ENCODE measurements at places on chromosomes 7 and 10.

DNA sequence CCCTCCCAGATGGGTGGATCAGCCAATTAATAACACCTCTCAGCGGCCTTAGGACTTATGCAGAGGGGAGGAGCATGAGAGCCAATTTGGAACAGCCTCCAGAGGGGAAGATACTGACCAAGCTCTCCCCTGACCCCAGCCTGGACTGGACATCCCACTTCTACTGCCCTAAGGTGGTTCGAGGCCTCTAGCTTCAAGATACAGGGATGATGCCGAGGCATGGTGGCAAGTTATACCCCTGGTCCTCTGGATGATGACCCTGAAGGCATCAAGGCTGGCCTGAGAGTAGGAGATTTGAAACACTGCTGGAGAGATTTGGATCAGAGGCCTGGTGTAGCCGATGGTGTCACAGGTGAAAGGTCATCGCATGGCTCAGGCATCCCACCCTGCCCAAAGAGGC is 3.2 kb downstream of the CDH23 start:
- no peak for DNase-seq

DNA sequence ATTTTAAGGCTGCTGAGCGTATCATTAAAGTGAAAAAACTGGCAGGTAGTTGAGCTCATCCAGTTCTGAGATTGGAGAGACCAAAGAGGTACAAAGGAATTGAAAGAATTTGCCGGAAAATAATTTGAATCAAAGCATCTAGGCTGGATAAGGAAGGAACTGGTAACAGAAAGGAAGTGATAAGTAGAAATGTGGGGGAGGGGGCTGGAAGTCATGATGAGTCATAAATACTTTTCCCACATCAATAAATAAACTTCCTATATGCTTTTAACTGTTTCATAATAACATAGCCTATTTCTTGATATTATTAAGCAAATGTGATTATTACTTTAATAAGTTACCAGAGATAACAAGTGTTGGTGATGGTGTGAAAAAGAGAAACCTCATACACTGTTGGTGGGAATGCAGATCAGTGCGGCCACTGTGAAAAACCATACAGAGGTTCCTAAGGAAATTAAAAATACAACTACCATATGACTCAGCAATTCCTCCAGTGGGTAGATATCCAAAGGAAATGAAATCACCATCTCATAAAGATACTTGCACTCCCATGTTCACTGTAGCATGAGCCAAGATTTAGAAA is 27.0 kb downstream of the ZNF438 start:
- DNase-seq, result no peak

GRCh38 chr10:79932841-79933379 is 16.0 kb downstream of the SFTPD start:
- no peak for DNase-seq

DNA sequence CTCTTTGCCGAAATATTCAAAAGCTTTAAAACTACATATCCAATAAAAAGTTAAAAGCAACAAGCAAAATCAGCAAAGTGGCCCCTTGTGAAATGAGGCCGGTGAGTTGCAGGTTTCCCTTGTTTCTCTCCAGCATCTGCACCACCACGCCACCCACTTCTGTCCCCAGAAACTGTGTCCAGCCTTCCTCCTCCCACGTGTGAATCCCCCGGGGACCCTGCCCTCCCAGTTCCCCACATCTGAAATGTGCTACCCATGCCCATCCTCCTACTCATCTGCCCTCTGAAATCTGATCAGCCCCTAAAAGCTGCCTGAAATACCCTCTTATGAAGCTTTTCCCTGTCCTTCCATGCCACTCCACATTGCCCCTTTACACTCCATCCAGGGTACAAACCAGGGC is 3.8 kb downstream of the ALOX5 start:
- DNase-seq, result no peak

DNA sequence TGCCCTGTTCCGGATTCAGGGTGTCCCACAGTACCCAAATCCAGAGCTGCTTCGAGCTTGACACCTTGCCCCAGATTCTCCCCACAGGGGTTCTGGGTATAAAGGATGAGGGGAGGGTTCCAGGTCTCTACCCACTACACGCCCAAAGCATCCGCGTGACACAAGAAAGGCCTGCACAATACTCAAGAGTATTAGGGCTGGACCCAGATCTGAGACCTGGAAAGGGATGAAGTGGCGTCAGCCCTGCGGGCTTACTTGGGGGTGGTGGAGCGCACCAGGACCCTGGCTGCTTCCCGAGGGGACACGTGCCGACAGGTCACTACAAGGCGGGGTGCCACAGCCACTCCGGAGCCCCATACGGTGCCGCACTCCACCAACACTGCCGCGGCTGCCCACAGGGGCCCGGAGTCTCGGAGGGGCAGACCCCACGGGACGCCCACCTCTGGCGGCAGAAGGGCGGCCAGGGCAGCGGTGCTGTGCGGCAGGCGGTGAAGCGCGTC is 1.3 kb downstream of the TYSND1 start:
- DNase-seq, result no peak

- no peak for DNase-seq
Observed at GRCh38 chr7:32026083-32026425, 44.2 kb downstream of the PDE1C start.

- DNase-seq, result no peak
Observed at GRCh38 chr7:79822620-79823240, 311.9 kb upstream of the GNAI1 start.

GRCh38 chr7:139972029-139972428 is 90.7 kb downstream of the PARP12 start:
- DNase-seq, result no peak

DNA sequence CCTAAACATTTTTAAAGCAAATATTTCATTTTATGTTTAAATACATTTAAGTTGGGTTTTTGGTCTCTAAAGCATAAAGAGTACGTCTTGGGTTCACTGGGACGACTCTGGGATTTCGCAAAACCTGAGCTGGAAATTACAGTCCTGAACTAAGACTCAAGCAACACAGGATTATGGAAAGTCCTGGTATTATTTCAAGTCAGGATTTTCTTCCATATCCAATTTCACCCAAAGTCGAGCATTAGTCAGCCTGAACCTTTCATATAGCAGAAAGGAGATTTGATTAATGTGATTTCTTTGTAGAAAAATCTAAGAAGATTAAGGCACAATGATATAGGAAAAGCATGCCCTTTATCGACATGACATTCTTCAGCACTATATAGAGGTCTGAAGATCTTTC is 100.0 kb downstream of the MTERF1 start:
- no peak for DNase-seq

- DNase-seq, result no peak
Observed at GRCh38 chr10:78515038-78515872, 481.6 kb downstream of the RPS24 start.

- no peak for DNase-seq
Observed at GRCh38 chr10:132392184-132392800, 4.7 kb upstream of the PWWP2B start.

DNA sequence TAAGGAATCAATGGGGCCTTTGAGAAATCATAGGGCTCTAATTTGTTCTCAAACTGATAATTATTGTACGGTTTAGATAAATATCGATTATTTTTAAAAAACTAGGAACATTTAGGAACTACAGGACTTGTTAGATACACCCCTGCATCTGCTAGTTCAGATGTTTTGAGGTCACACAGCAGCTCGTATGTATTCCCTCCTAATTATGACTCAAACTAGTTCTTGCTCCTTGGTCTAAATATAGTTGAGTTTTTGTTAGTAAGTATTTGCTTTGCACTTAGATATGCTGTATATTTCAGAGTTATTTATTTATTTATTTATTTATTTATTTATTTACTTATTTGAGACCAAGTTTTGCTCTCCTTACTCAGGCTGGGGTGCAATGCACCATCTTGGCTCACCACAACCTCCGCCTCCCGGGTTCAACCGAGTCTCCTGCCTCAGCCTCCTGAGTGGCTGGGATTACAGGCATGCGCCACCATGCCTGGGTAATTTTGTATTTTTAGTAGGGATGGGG is 22.7 kb downstream of the PTER start:
- DNase-seq, result no peak

DNA sequence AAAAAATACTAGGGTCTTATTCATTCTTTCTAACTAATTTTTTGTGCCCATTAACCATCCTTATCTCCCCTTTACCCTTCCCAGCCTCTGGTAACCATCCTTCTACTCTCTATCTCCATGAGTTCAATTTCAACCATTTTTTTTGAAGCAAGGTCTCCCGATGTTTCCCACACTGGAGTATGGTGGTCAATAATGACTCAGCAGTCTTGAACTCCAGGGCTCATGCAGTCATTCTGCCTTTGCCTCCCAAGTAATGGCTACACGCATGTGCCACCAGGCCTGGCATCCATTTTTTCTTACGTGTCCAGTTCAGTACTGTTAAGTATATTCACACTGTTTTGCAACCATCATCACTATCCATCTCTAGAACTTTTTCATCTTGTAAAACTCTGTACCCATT is 60.4 kb downstream of the CYTH3 start:
- DNase-seq, result no peak

- no peak for DNase-seq
Observed at GRCh38 chr7:116876664-116877442, 14.5 kb downstream of the CAPZA2 start.

- no peak for DNase-seq
Observed at GRCh38 chr7:81473236-81473635, 296.6 kb downstream of the HGF start.

- DNase-seq, result no peak
Observed at GRCh38 chr10:62464308-62464707, 90.1 kb downstream of the ZNF365 start.

- no peak for DNase-seq
Observed at GRCh38 chr7:50502001-50502684, 52.0 kb upstream of the FIGNL1 start.

DNA sequence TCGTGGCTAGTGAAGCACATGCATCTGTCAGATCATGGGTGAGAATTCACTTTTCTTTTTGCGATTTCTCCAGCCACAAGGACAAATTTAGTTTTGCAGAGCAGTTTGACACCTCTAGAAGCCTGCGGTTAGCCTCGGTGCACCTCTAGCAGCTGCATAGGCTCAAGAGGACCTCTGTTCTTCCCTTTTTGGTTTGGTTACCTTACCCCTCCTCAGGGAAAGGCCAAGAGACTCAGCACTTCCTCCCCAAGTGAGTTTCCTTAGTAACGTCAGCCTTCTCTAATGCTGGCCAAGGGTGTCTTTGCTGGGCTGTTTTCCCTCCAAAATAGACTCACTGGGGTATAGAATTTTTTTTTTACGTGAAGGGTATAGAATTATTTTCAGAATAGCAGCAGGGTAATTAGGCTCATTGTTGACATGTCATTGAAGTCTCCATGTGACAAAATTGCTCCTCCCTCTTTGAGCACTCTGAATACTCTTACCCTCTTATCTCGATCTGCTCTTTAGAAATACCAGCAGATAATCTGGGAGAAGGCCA is 97.8 kb downstream of the AUTS2 start:
- DNase-seq, result no peak

- DNase-seq, result no peak
Observed at GRCh38 chr10:48445932-48446331, 139.5 kb downstream of the MAPK8 start.

GRCh38 chr10:35577926-35578617 is 27.1 kb upstream of the GJD4 start:
- DNase-seq, result no peak

- DNase-seq, result no peak
Observed at GRCh38 chr7:27419581-27420177, 177.1 kb downstream of the EVX1 start.

- no peak for DNase-seq
Observed at GRCh38 chr10:123990889-123991288, 99.3 kb upstream of the CPXM2 start.

- no peak for DNase-seq
Observed at GRCh38 chr7:36515847-36516246, 126.2 kb downstream of the ANLN start.

DNA sequence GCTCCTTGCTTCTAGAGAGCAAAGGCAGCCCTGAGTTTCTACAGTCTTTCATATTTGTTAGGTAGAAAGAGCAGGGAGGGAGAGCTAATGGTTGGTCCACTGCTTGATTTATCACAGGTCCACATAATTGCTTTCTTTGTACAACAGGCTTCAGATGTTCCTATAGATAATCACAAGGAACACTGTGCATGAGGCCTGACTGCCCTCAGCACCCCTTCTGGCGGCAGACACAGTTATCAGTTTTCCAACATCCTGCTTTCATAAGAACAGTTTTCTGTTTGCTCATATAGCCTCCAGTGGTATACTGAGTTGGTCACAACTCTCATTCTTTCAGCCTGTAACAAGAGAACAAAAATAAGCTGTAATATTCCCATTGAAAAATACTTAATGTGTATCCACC is 69.7 kb downstream of the AKR1C4 start:
- no peak for DNase-seq

GRCh38 chr7:147492606-147493005 is 1098.0 kb upstream of the C7orf33 start:
- no peak for DNase-seq

- no peak for DNase-seq
Observed at GRCh38 chr7:150428671-150429451, 21.6 kb upstream of the GIMAP8 start.

DNA sequence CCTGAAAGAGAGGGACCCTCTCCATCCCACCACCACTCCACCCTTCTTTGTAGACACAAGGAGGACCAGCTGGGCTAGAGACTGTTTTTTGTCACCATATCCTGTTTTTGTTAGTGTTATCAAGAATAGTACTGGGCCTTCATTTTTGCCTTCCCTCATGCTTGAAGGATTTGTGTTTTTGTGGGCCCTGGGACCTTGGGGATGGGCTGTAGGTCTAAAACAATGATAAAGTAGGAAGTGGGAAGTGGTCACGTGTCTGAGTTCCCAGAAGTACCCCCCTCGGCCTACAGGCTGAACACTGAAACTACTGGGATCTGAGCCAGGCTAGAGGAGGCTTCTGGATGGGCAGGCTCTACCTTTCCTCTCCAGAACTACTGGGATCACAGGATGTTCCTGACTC is 8.9 kb downstream of the AGFG2 start:
- no peak for DNase-seq

DNA sequence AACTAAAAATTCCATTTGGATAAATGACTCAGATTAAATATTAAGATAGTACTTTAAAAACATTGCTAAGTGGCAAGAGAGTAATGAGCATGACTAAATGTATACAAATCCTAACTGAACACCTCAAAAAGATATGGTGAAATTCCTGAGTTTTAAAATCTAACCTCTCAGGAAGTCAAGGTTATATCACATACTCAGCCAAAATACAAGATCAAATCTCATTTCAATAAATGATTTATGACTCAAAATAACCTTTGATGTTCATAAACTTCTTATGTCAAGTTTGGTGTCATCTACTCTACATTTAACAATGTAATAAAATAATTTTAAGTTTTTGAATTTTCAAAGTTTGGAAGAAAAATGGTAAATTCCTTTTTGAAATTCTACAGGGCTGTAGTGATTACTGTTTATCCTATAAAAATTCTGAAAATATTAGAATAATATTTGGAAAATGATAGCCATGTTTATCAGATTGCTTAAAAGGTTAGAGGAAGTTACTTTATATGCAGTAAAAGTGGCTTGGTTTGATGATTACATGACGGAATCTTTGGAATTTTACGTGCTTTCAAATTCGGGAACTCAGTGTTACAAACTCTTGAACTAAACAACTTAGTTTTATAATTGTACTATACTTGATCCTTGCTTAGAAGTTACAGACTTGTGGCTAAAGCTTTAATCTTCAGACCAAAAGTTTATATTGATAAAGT is 43.7 kb downstream of the ASZ1 start:
- no peak for DNase-seq

GRCh38 chr10:131088619-131089018 is 222.9 kb downstream of the TCERG1L start:
- no peak for DNase-seq
